WTC11 (cell line): ENCODE measurements at places on chromosomes 11 and 22.
A peak's percentile ranks its signal among the peaks of the same experiment; 100 is the strongest.

- no peak for DNase-seq
These were observed 260.2 kb upstream of the ISX start for GRCh38 chr22:34805771-34806170.

GRCh38 chr22:38850941-38851849 is 7.4 kb upstream of the NPTXR start:
- DNase-seq, result no peak

DNA sequence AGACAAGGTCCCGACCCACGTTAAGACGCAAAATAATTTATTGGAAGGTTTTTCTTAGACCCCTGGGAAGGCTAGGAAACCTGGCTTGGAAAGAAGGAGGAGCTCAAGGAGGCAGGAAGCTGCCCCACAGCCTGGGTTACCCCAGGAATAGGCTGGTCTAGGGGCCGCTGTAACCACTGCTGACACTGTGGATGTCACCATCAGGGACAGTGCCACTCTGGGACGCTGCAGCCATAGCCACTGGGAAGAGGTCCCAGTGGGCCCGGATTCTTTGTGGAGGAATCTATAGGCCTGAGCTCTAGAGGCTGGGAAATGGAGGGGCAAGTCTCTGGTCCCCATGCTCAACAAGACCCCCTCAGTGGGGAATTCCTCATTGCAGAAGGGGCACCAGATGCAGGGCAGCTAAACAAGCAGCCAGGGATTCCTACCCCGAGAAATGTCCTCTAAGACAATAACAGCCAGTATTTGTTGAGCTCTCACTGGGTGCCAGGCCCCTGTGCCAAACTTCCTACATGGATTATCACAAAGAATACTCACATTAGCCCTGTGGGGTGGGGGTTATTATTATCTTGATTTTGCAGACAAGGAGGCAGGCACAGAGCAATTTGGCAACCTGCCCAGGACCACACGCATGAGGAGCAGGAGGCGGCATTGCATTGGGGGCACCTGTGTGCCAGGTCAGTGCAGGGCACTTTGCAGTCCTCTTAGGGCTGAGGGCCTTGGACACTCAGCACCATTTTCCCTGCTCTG is 19.5 kb upstream of the CHKA start:
- no peak for DNase-seq

DNA sequence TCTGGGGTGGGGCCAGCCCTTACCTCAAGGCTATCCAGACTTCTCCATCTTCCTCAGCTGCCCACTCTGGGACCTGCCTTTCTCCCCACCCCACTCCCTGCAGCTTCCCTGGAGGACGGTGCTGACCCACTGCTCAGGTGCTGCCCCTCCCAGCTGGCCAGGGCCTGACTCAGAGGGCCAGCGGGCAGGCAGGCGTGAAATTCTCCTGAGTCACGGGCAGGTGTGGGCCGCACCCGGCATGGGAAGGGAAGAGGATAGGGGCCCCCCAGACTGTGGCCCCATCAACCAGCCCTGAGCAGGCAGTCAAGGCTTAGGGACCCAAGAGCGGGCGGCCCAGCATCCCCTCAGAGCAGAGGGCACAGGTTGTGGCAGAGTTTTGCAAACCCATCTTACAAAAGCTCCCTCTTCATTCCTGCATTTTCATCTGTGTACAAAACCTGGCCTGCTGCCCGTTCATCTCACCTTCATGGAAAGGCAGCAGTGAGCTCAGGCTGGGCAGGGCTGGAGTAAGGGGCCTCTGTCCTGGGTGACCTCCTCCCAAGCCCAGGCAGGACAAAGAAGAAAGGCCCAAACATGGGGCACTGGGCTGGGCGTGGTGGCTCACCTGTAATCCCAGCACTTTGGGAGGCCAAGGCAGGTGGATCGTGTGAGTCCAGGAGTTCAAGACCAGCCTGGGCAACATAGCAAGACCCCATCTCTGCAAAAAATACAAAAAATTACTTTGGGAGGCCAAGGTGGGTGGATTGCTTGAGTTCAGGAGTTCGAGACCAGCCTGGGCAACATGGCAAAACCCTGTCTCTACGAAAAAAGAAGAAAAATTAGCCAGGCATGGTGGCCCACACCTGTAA is 6.1 kb downstream of the RHOD start:
- DNase-seq, result no peak

DNA sequence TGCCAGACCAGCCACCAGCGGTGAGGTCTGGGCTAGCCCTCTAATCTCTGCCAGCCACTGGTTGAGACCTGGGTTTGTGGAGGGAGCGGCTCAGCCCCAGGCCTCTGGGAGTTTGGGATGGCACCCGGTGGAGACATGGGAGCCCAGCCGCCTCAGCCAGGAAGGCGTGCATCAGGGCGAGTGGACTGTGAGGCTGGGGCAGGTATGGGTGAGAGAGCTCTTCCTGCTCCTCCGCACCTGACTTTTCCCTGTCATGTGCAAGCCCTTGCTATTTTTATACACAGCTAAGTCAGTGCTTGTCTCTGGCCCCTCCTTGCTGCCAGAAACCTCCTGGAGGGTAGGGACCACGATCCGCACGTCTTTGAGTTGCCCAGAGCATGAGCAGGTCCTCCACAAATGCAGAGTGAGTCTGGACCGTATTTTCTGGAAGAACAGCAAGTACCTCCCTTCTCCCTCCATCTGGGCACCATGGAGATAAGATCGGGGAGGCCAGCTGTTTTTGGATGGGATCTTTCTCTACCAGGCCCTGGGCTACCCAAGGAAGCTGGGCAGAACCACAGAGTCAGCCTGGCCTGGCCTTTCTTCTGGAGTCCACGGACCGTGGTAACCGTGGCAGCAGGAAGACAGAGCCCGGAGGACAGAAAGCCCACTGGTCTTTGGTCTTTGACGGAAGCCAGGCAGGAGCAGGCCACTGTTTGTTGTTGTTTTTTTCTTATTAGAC is 53.3 kb downstream of the IGLL1 start:
- no peak for DNase-seq

- no peak for DNase-seq
These were observed 220.5 kb upstream of the B3GAT1 start for GRCh38 chr11:134632347-134633119.

GRCh38 chr11:61776561-61777075 is 15.8 kb downstream of the TMEM258 start:
- DNase-seq, result peak; percentile 84

- no peak for DNase-seq
These were observed 226.4 kb downstream of the ADAMTS15 start for GRCh38 chr11:130674686-130675308.

DNA sequence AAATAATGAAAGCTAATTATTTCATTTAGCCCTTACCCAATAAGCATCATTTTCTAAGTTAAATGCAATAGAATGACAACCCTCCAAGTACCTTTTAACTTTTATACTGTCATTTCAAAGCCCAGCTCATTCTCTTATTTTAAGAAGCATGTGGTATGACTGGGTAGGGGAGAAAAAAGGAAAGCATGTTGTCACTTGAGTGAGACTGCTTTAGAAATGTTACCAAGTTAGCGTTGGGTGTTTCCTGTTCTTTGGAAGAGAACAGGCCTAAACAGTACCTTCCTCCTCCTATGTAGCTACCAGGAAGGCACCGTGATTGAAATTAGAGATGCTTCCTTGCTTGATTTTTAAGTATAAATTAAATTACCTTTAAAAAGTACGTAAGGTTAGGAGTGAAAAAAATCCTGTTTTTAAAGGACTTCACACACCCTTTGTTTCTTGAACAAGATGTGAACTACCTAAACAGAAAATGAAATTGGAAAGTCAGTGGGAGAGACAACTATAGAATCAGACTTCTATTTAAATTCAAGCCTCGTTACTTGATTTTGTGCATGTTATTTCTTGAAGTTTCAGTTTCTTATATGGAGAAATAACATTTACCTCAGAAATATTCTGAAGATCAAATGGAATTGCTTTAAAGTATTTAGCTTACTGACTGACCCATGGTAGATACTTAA is 741 bp upstream of the CNTF start:
- DNase-seq, result no peak

- DNase-seq, result peak; percentile 58
These were observed 7.7 kb downstream of the BLID start for GRCh38 chr11:122108192-122108799.

DNA sequence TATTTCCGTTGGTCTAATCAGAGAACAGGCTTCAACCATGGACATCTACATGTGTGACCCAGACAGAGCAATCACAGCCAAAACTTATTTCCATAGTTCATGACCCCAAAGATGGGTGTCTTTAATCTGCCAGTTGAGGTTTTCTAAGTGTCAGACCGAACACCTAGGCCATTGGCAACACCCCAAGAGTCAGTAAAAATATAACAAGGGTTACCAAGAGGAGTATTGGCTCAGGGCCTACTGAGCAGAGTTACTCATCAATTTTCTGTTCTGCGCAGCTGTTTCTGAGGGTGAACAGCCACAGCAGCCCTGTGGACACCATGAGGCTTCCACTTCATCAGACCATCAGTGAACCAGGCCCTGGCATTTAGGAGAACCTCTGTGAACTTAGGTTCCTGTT is 18.8 kb downstream of the GUCD1 start:
- no peak for DNase-seq

DNA sequence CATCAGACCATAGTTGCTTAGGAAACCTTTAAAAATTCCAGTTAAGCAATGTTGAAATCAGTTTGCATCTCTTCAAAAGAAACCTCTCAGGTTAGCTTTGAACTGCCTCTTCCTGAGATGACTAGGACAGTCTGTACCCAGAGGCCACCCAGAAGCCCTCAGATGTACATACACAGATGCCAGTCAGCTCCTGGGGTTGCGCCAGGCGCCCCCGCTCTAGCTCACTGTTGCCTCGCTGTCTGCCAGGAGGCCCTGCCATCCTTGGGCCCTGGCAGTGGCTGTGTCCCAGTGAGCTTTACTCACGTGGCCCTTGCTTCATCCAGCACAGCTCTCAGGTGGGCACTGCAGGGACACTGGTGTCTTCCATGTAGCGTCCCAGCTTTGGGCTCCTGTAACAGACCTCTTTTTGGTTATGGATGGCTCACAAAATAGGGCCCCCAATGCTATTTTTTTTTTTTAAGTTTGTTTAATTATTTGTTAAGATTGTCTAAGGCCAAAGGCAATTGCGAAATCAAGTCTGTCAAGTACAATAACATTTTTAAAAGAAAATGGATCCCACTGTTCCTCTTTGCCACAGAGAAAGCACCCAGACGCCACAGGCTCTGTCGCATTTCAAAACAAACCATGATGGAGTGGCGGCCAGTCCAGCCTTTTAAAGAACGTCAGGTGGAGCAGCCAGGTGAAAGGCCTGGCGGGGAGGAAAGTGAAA is 73.4 kb downstream of the NCAPD3 start:
- DNase-seq, result no peak

- DNase-seq, result no peak
These were observed 10.8 kb upstream of the TECTA start for GRCh38 chr11:121090145-121090721.

GRCh38 chr11:102456381-102456780 is 3.8 kb upstream of the TMEM123 start:
- DNase-seq, result no peak

- DNase-seq, result no peak
These were observed 241.6 kb upstream of the CADM1 start for GRCh38 chr11:115745610-115746512.

- DNase-seq, result no peak
These were observed 31.3 kb downstream of the CYTH4 start for GRCh38 chr22:37313376-37314314.

GRCh38 chr11:108958368-108959104 is 293.7 kb downstream of the DDX10 start:
- no peak for DNase-seq

DNA sequence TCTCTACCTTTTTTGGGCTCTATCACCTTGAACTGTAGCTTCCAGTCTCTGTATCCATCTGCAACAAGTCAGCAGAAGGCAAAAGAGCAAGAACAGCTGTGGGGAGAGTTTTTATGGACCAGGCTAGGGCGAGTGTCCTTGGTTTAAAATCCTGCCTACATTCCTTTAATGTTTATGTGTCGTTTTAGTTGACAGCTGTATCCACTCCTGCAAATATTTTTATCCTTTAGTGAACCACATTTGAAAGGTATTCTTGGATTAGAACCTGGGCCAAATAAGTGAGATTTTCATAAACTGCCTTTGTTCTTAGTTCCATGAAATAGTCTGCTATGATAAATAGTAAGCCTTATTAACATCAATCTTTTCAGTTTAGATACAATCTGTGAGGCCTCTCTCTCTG is 712.2 kb downstream of the ETS1 start:
- no peak for DNase-seq

DNA sequence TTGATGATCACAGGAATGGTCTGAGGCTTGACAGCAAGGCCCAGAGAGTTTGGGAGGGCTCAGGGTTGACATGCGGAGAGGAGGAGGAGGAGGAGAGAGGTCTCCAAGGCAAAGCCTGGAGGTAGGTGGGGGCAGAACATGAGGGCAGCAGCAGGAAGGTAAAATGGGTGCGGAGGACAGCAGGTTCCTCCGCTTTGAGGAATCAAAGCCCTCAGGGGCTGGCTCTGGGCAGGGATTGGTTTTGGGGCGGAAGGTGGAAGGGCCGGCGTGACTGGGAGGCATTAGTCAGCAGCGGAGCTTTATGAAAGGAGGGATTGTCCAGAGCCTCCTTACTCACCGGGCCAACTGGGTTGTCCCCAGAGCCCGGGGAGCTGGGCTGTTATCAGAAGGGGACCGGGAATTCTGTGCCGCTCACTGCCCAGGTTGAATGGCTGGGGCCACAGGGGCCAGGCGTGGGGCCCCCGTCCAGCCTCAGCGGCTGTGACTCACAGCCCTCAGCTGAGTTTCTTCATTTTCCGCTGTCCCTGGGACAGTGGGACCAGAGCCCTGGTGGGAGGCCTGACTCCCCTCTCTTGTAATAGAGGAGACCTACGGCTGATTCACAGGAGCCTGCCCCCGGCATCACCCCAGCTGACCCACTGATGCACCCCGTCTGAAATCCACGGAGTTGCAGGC is 36.2 kb downstream of the LIF start:
- DNase-seq, result no peak

- DNase-seq, result no peak
These were observed 125.1 kb upstream of the ZBED5 start for GRCh38 chr11:10982704-10983510.

DNA sequence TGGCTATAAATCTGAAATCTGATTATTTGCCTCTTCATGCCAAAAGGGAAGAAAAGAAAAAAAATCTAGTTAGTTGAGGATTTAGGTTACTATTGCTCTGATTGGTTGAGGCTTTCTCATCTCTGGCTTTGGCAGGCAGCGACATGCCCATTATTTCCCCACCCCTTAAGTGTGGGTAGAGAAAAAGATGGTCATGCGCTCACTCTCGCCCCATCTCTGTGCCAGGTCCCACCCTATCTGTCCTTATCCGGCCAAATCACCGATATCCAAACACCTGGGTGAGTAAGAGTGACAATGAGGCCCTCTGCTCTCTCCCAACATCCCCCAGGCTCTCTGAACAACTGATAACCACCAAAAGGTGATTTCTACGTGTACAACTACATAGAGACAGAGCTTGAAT is 31.2 kb upstream of the SNX19 start:
- no peak for DNase-seq
